ENCODE measurements at places on chromosomes 2 and 18.

GRCh38 chr18:21215490-21215889 lies 26.5 kb upstream of the GREB1L start:
- no peak for DNase-seq

- no peak for DNase-seq
Measured at GRCh38 chr2:36727550-36727949, 31.0 kb downstream of the VIT start.

DNA sequence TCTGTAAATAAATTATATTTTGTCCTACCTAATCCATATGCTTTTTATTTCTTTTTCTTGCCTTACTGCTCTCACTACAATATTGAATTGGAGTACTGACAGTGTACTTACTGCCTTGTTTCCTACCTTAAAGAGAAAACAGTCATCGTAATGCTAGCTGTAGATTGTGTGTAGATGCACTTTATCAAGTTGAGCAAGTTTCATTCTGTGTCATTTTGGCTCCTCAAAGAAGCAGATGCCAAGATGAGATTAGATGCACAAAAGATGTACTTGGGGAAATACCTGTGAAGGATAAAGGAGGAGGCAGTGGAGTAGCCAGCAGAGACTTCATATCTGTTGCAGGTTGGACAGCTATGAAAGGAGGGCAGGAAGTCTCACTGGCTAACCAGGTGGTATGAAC lies 145.5 kb downstream of the FTCDNL1 start:
- no peak for DNase-seq

- peak; percentile 88 for DNase-seq
Measured at GRCh38 chr18:54357660-54358494, at the start of the genes C18orf54 and STARD6. Gene C18orf54 (plus strand): TSS chr18:54357906. CDS start chr18:54360573, 2,667 bp downstream. Gene STARD6 (minus strand): TSS chr18:54357858. CDS start chr18:54354573, 3,285 bp downstream.

GRCh38 chr2:86292571-86293515 lies 44.6 kb downstream of the REEP1 start:
- no peak for DNase-seq

DNA sequence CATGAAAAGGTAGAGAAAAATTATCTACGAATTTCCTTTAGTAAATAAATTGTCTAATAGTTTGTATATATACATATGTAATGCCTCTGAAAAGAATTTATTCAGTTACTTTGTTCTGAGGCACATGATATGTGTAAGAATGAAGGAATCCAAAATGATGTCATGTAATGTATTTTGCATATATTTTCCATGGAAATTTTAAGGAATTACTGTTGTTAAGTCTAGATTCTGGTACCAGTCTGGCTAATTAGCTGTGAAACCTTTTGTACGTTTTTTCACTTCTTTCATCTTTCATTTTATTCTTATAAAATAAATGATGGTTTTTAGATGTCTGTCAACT lies 12.3 kb downstream of the YIPF4 start:
- no peak for DNase-seq

- DNase-seq, result no peak
Measured at GRCh38 chr18:62105376-62105775, 81.5 kb downstream of the PIGN start.

- no peak for DNase-seq
Measured at GRCh38 chr2:156704617-156705016, 268.4 kb downstream of the GPD2 start.

DNA sequence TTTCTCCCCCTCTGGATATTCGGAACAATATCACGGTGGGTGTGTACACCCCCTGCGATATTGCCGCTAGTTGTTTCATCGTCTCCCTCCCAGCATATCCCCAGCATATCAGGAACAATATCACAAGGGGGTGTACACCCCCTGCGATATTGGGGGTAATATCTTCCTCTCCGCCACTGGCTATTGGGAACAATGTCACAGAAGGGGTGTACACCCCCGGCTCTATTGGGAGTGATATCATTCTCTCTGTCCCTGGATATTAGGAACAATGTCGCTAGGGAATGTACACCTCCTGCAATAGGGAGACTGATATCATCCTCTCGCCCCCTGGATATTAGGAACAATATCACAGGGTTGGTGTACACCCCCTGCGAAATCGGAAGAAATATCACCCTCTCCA lies 1932.0 kb downstream of the SUCLG1 start:
- no peak for DNase-seq

GRCh38 chr2:140601342-140601741 lies 1529.5 kb downstream of the LRP1B start:
- no peak for DNase-seq

DNA sequence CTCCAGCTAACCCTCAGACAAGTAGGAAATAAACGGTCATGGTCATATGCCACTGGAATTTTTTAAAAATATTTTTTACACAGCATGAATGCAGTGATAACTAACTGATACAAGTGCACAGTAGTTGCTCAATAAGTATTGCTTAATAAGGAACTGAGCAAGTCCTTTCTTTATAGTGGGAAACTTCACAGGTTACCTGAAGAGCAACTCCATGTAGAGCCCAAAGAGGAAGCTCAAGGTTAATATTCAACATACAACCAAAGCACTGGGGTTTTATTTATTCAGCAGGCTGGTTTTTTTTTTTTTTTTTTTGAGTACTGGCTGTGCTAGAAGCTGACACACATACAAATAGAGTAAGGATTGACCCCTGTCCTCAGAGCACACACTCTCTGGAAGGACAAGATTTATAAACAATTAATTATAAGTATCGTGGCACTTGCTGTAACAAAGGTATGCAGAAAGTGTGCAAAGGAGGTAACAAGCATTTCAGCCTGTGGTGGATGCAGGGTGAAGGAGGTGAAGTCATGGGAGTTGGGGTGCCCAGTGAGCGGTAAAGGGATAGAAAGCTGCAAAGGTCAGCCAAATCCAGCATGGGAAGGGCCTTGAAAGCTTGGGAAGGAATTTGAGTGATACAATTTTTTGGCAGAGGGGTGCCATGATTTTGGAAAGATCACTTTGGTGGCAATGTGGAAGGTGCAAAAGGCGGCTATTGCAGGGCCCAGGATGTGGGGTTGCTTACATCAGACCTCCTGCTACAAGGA lies 52.7 kb downstream of the ATOH8 start:
- DNase-seq, result no peak

- DNase-seq, result peak; percentile 66
Measured at GRCh38 chr2:54572262-54572635, 116.1 kb downstream of the SPTBN1 start.

- DNase-seq, result no peak
Measured at GRCh38 chr2:191041418-191042161, 27.6 kb upstream of the STAT1 start.
